ENCODE measurements at places on chromosomes 4 and X. TPM values are rescaled to one million over a fixed set of nuclear protein-coding genes. Genes with fewer than 3 reads are reported as not detected.

Gene GYG2
- 0.68 TPM for total RNA-seq

Gene MAGEA8
- not detected for total RNA-seq

Gene GABRQ
- not detected for total RNA-seq

Gene ACOT9
- 86.1 TPM for total RNA-seq

Gene SETD7
- total RNA-seq = 65.8 TPM

Gene UGT2B7
- 0.09 TPM for total RNA-seq

Measured in dermis blood vessel endothelial cell (primary cell).